ENCODE measurements at places on chromosomes 6 and 20. TPM values are rescaled to one million over a fixed set of nuclear protein-coding genes. Genes with fewer than 3 reads are reported as not detected.

CST1 gene
- total RNA-seq, result not detected

FNDC11 gene
- 10.6 TPM for total RNA-seq

MLIP gene
- total RNA-seq, result 1.0 TPM

C6orf118 gene
- not detected for total RNA-seq

HLA-F gene
- 12.5 TPM for total RNA-seq

CABLES2 gene
- 14.1 TPM for total RNA-seq

VSTM2L gene
- total RNA-seq, result 2.3 TPM

PSORS1C1 gene
- total RNA-seq, result 34.2 TPM

SHLD1 gene
- 5.9 TPM for total RNA-seq

PYGB gene
- total RNA-seq, result 127 TPM

OR12D3 gene
- not detected for total RNA-seq

- no peak for DNase-seq
Measured at GRCh38 chr20:63326314-63327230, 33.6 kb downstream of the COL20A1 start.

- peak; percentile 71 for DNase-seq
Measured at GRCh38 chr6:41591859-41592502, 45.8 kb downstream of the FOXP4 start.

DNA sequence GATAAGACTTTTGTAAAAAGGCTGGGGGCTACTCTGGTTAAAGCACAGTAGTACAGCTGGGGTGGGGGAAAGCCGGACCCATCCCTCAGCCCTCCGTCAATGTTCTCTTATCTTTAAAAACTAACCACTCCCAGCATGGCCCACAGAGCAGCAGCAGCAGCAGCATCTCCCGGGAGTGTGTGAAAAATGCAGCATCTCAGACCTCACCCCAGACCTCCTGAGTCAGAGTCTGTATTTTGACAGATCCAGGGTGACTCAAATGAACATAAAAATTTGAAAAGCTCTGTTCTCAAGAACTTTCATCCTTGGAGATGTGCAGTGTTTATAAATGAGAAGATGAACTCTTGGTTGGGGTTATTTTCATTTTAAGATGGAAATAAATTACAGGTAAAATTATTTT is 277.7 kb upstream of the ECI2 start:
- DNase-seq, result no peak

GRCh38 chr6:19723545-19723944 is 113.6 kb upstream of the ID4 start:
- DNase-seq, result no peak

GRCh38 chr6:159075506-159076228 is 30.9 kb upstream of the TAGAP start:
- no peak for DNase-seq

- DNase-seq, result no peak
Measured at GRCh38 chr20:3730803-3731672, 1.4 kb upstream of the HSPA12B start.

DNA sequence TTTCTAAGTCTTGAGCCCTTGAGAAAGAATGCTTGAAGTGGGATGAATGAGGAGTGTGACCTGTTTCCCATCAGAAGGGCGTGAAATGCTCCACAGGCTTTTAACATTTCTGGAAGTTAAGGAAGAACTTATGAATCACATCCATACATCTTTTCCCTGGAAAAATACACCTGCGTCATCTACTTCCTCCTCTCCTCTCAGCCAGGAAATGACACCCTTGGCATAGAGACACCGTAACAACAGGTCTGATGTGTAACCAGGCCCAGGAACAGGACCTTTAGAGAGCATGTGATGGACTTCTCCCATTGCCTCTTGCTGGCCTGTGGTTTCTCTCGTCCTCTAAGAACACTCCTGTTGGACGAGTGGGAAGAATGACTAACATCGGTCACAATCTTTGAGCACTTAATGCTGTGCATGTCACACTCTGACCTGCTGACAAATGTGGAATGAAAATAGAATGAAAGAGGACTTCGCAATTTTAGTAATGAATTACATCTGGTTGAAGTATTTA is 28.5 kb upstream of the CITED2 start:
- DNase-seq, result no peak

GRCh38 chr6:3749977-3750316 is 1.6 kb downstream of the PXDC1 start:
- peak; percentile 38 for DNase-seq

- no peak for DNase-seq
Measured at GRCh38 chr6:147103694-147104093, 100.5 kb upstream of the STXBP5 start.

GRCh38 chr6:136134751-136135150 is 115.4 kb downstream of the MTFR2 start:
- DNase-seq, result peak; percentile 17

GRCh38 chr6:151096255-151096612 is 143.5 kb upstream of the AKAP12 start:
- DNase-seq, result no peak

GRCh38 chr6:166296035-166296883 is 11.9 kb downstream of the PRR18 start:
- DNase-seq, result no peak

DNA sequence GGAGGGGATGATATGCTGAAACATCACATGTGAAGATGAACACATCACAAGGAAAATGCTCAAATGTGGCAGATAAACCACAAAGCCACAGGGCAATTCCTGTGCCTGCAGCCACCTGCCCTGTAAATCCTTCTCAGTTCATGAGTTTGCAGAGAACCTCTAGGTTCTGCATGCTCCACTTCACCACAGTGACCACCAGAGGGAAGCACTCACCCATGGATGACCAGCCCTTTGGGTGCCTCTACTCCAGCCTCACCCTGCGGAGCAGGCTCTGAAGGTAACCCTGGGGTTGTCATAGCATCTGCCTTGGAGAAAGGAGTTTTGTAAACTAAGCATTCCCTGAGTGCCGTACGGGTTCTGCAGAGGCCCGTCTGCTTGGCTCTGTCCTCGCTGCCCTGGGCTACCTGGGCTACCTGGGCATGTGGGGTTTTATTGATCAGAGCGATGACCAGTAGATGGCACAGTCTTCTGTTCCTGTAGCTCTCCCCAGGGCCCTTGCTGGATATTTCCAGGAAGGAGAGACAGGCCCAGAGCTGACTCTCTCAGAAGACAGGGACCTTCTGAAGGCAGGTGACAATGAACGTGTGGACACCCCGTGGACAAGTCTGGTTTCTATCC is 31.7 kb upstream of the CST1 start:
- DNase-seq, result peak; percentile 36

DNA sequence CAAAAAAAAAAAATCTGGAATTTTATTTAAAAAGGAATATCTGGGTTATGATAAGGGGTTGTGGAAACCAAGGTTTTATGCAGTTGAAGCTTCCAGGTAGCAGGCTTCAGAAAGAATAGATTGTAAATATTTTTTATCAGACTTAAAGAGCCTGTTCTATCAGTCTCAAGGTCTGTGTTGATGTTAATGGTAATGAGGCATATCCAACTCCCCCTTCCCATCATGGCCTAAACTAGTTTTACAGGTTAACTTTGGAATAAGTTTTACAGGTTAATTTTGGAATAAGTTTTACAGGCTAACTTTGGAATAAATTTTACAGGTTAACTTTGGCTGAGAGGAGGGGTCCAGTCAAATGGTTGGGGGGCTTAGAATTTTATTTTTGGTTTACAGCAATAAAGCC is 92.4 kb downstream of the CD24 start:
- DNase-seq, result peak; percentile 64

DNA sequence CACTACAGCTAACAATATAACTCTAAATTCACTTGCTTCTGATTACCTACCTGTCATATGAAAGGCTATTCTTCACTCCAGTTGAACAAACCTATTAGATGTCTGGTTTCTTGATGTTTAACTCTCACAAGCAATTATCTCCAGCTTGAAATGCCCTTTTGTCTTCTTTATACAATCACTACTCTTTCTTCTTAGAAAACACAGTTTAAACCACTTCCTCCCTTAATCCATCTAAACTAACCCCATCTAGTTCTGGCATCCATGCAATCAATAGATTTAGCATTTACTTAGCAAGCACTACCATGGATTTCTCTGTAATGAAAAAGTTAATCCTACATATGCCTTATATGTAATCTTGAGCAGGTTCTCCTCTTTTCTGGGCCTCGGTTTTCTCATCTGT is 127.3 kb downstream of the ATXN1 start:
- no peak for DNase-seq

- peak; percentile 78 for DNase-seq
Measured at GRCh38 chr20:44733341-44734069, 12.2 kb upstream of the KCNK15 start.

- no peak for DNase-seq
Measured at GRCh38 chr6:33160728-33161344, 31.4 kb downstream of the COL11A2 start.

DNA sequence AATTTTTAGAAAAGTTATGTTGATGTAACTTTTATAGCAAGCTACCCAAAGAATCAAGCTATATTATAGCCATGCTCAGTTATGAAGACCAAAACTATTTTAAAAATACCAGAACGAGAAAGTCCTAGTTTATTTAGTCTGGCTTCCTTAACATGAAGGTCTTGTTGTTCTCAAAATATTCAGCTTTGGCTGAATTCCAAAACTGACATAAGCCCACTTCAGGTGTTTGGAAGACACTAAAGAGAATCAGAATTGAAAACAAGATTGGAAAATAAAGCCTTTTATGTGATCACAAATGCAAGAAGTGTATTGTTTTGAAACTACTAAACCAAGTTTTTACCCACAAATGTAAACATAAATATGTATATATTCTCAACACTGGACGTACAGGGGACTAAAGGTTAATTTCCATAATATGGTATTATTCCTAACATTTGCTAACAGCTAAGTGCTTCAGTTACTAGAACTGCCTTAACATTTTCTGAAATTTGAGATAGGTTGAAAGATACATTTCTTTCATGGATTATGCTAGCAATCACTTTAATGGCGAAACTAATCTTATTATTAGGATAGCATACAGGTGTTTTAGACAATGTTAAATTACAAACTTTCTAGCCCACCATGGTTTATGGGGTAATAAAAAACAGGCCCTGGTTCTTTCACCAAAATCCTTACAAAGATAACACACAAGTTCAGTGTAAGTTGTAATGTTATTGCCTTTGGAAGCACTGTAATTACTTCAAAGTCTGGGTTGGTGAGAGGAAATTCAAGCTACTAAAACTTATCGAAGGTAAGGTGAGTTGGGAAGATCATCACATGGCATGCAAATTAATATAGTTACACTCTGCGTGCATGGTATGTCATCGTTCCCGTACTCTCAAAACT is 1.6 kb downstream of the MAP3K5 start:
- DNase-seq, result peak; percentile 41

DNA sequence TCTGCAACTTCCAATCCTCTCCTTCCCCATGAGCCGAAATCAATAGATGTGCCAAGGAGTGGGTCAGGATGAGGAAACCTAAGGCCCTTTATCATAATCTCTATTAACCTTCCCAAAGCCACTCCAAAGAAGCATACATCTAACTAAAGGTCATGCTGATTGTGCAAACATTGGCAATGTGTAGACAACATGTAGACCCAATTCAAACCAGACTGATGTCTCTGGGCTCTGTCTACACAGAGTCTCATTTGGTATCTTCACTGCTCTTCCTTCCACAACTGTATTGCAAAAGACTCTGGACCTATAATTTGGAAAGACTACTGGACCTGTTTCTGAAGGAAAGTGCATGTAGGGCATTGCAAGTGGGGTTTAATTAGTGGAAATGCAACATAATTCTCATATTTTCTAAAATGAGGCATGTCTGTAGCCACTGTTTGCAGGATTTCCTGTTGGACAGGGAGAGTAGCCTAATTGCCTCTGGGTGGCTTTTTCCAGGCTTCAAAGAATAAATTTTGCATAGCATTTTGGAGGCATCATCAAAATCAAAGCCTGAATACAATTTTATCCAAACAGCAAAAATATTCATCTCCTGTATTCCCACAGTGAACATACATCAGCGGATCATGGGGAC is 35.0 kb upstream of the MLIP start:
- no peak for DNase-seq

Measured in PC-9 (cell line).